ENCODE measurements at places on chromosomes 6 and 20.

GRCh38 chr6:170313716-170314295 is 7.2 kb downstream of the FAM120B start:
- DNase-seq: no peak

DNA sequence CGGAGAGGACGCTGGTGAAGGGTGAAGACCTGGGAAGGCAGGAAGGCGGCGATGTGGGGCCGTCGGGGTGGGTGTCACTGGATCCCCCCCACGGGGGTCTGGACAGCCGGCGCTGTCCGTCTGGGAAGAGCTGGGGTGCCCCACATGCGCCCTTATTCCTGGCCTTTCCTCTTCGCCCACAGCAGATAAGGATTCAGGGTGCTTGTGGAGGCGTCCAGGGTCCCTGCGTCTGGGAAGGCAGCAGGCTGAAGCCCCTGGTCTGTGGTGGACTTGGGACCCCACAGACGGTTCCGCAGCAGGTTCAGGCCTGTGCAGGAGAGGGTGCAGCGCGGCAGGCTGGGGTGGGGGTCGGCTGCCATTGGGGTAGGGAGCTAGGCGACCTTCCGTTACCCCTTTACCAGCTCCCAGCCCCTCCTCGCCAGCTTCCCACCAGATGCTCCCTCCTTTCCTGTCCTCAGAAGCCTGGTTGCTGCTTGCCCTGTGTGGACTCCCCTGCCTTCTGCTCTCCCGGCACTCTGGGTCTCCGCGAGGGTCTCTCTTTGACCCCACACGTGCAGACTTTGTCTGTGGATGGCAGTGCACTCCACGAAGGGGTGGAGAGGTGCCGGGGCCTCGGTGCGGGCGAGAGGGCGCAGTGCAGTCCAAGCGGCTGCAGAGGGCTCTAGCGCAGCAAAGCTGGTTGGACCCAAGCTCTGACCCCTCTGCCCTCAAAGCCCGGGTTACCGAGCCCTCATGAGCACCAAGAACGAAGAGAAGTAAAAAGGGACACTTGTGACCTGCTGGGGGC is 2.1 kb upstream of the GATA5 start:
- no peak for DNase-seq

- no peak for DNase-seq
Measured at GRCh38 chr6:150680510-150680909, 80.8 kb downstream of the PLEKHG1 start.

GRCh38 chr6:47029865-47030561 is 12.1 kb downstream of the ADGRF1 start:
- no peak for DNase-seq

DNA sequence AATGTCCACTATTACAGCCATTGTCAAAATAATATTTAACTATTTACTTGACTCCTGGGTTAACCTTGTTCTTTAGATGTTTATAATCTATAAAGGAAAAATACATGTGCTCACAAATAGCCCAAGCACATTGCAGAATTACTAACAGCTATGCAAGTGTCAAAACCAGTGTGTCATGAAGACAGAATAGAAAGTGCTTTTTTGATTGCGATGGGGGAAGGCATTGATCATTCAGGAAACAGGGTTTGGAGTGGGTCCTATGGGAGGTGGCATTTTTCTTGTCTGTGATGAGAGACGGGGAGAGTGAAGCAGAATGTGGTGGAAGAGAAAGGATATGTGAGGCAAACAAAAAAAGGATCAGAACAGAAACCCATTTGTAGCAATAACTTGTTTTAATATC is 1.0 kb upstream of the AGPAT4 start:
- DNase-seq: no peak

DNA sequence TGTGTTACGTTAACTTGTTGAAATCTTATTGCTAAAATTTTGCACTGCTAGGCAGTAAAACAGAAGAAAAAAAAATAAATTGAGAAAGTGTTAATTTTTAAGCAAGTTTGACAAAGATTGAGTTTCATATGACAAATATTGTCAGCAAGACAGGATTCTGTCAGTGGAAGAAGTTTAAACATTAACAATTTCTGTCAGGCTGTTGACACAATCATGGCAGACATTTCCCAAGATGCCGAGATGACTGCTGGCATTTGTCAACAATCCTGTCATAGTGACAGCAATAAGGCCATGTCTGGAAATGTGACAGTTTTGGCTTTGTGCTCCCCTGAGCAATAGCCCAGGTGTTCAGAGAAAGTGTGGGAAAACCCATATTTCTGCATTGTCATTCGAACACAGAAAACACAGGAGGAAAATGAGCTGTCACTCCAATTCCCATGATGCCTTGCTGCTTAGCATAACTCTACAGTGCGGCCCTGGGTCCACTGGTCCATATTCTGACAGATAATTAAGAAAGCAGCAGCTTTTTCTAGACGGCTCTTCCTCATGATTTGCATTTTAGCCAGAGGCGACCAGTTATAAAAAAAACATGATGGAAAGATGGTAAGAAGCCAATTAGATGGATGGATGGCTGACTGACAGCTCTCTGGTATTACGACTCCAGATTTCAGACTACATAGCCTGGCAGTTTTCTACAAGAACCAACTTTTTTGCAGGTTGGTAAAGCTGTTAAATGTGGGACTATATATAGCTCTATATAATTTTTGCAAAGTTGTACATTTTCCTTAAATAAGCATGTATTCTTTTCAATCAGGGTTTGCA is 43.6 kb upstream of the DEFB112 start:
- DNase-seq: no peak

DNA sequence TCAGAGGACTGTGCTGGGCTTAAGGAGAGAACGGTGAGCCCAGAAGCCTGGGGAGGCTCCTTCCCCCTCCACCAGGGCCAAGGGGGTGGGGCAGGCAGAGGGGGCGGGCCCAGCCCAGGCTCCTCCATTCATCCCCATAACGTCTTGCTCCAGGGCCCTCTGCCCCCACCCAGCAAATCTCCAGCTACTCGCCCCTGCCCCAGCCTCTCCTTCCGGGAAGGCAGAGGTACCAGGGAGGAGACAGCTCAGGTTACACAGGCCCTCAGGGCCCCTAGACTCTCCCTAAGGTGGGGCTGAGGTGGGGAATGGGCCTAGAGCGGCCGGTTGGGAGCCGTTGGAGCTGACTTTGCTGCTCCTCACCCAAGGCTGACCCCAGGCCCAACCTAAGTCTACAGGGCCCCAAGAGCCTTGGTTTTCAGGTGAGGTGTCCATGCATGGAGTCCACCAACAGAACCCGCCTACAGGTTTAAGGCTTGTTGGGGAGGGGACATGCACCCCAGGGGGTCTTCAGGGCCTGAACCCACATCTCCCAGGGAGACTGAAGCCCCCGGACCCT is 1.2 kb downstream of the LAMA5 start:
- no peak for DNase-seq

Data from skin of body (tissue), 3 donors.